Skeletal muscle cell (primary cell): ENCODE measurements at places on chromosomes 12 and 14.

- DNase-seq: no peak
Observed at GRCh38 chr12:19298836-19299605, 140.3 kb upstream of the AEBP2 start.

GRCh38 chr12:104602406-104602805, 145.7 kb downstream of the CHST11 start:
- DNase-seq: no peak

GRCh38 chr12:104583301-104583700, 126.6 kb downstream of the CHST11 start:
- DNase-seq: no peak

- DNase-seq: no peak
Observed at GRCh38 chr12:107318806-107319532, 225.6 kb upstream of the CRY1 start.

DNA sequence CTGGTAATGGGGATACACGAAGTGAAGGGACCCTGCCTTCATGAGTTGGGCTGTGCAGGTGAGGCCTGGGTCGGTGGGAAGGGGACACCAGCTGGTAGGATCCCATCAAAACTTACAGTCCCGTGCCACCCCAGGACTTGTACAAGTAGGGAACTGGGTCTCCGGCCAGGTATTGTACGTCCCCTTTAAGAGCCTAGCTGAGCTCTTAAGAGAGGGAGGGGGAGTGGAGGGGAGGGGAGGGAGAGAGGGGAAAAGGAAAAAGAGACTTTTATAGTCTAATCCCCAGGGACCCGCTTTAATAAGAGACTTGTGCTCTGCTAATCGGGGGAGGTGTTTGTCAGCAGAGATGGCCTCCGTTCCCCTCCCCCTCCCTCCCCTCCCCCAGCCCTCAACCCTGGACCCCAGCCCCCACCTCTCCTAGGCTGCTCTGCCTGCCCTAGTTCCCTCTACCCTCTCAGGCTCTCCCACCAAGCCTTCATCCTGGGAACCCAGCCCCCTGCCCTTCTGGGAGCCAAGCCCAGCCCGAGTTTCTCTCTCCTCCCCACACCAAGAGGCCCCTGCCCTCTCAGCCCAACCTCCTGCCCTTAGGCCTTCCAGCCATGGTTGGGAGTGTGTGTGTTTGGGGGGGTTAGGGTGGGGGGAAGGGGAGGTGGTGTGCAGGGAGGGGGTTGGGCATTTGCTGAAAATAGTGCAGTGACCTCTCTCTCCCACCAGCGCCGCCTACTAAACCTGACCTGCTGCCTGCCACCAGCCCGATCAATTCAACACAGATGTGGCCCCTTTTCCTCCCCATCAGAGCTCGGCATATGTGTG, 2.6 kb downstream of the GDF11 start:
- no peak for DNase-seq

DNA sequence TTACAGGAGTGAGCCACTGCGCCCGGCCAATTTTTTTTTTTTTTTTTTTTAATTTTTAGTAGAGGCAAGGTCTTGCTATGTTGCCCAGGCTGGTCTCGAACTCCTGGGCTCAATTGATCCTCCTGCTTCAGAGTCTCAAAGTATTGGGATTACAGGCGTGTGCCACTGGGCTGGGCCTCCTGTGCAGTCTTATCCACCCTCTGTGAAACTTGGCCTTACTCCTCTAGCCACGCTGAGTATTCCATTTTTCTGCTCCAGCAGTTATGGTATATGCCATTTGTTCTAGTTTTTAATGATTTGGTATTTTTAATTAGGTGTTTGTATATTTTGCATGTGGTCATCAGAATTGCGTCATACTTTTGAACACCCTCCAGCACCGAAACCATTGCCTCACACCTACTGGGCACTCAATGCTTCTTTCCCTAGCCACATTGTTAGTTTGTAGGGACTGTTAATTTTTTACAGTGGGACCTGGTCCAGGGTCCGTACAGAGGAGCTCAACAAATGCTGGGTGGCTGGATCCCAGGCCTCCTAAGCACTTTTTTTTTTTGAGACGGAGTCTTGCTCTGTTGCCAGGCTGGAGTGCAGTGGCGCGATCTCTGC, 11.4 kb downstream of the RIOX1 start:
- DNase-seq: no peak

GRCh38 chr12:97182769-97183168, 275.7 kb downstream of the NEDD1 start:
- DNase-seq: no peak
